ENCODE measurements at places on chromosomes 2 and 18.

GRCh38 chr2:204853905-204854304, 308.6 kb downstream of the PARD3B start:
- no peak for DNase-seq

- DNase-seq: no peak
These were observed 185.0 kb downstream of the DOK6 start for GRCh38 chr18:69585696-69586095.

GRCh38 chr2:119485336-119486110, 38.8 kb downstream of the SCTR start:
- no peak for DNase-seq

- no peak for DNase-seq
These were observed 86.0 kb downstream of the ABCA12 start for GRCh38 chr2:215052404-215052803.

DNA sequence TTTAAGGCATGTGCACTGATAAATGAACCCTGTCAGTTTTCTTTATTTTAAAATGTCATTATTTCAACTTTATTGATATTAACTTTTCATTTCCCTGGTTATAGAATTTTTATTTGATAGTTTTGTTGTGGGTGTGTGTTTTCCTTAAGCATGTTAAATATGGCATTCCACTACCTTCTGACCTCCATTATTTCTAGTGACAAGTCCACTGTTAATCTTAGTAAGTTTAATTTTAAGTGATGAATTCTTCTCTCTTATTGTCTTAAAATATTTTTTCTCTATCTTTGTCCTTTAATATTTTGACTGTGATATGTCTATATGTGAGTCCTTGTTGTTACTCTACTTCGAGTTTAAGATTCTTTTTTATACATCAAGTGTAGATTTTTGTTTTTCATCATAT, 685.7 kb downstream of the GALR1 start:
- DNase-seq: no peak

- no peak for DNase-seq
These were observed 28.6 kb upstream of the DAPL1 start for GRCh38 chr2:158766524-158766923.

GRCh38 chr18:8165095-8165494, 444.1 kb upstream of the RAB12 start:
- DNase-seq: no peak

GRCh38 chr2:44741507-44741906, 200.0 kb upstream of the SIX3 start:
- no peak for DNase-seq

GRCh38 chr2:43437363-43437762, 158.5 kb downstream of the THADA start:
- no peak for DNase-seq

DNA sequence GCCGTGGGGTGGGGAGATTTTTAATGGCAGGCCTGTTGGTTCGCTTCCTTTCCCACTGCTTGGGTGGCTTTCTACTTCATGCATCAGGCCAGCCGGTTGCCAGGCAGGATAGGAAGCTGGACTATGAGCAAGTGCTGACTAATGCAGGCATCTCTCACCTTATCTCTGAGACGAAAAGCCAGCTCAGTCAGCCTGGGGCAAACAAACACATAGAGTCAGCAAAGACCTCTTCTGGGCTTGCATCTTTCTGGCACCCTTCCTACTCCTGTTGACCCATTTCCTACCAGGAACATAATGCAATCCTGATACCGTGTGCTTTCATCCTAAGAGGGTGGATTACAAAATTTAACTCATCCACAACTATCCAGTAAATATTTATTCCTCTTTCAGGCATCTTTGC, 416.6 kb upstream of the MEX3C start:
- DNase-seq: no peak

GRCh38 chr2:1755436-1756191, 11.3 kb upstream of the PXDN start:
- no peak for DNase-seq

GRCh38 chr2:174611006-174611405, 13.4 kb upstream of the WIPF1 start:
- DNase-seq: no peak

DNA sequence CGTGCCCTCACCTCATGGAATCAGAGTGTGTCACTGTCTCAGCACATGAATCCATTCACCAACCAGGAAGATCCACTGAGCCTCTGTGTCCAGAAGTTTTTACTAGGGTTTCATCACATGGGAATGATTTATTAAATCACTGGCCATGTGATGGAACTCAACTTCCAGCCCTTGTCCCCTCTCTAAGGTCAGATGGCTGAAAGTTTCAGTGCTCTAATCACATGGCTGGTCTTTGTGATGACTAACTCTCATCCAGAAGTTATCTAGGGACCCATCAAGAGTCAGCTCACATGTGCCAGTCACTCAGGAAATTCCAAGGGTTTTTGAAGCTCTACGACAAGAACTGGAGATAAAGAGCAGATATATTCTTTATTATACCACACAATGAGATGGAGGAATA, 140.5 kb upstream of the GYPC start:
- no peak for DNase-seq

- no peak for DNase-seq
These were observed 34.9 kb downstream of the FEZ2 start for GRCh38 chr2:36562973-36563532.

- DNase-seq: no peak
These were observed 145.4 kb upstream of the PIK3C3 start for GRCh38 chr18:41809652-41810051.

DNA sequence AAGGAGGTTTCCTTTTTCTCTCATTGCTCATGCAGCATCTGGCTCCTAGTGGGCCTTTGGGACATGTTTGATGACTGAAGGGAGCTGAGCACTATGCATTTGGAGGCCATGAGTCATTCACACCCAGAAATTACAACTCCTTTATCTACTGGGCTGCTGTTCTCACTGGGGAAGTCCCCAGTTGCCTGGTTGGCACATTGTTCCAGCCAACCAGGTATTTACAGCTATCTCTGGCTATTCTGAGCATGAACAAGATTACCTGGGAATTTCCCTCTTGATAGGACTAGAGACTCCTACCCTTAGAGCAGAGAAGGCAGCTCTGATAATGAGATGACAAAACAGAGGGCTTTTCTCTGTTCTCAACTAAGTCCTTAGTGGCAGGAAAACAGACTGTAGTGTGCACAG, 206.5 kb downstream of the SETBP1 start:
- no peak for DNase-seq

DNA sequence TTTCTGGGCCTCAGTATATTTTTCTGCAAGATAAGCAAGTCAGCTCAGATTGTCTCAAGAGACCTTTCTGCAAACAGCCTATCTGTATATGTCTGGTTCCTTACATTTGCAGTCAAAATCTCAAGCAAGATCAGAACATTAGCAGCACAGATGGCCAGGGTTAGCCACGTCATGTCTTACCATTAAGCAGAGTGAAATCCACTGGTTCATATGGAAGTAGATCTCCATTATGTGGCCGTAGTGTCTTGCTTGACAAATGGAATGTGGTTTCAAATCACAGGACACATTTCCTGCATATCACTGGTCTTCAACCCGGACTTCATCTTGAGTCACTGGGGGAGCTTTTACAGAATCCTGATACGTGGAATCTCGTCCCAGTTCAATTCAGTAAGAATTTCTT, 500.2 kb downstream of the FBXO15 start:
- DNase-seq: no peak

- DNase-seq: no peak
These were observed 81.6 kb downstream of the FBXO15 start for GRCh38 chr18:74066018-74066417.

DNA sequence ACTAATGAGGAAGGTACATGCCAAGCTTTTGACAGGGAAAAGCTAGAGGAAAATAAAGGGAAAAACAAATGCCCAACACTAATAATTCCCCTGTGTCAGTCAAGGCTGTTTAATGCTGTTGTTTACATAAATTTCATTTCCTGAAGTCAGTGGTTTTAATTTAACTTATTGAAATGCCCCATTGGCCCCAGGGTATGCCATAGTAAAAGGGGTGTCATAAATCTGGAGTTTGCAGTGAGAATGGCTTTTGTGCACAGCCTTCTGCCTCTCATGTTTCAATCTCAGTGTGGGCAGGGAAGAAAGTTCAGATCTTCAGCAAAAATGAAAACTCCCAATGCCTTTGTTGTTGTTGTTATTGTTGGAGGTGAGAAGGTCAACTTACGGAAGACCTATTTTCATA, 550.1 kb upstream of the DCC start:
- DNase-seq: no peak

- DNase-seq: no peak
These were observed 748.9 kb upstream of the NXPH2 start for GRCh38 chr2:139529080-139529479.

- DNase-seq: no peak
These were observed 75.3 kb upstream of the DLX2 start for GRCh38 chr2:172177996-172178395.

DNA sequence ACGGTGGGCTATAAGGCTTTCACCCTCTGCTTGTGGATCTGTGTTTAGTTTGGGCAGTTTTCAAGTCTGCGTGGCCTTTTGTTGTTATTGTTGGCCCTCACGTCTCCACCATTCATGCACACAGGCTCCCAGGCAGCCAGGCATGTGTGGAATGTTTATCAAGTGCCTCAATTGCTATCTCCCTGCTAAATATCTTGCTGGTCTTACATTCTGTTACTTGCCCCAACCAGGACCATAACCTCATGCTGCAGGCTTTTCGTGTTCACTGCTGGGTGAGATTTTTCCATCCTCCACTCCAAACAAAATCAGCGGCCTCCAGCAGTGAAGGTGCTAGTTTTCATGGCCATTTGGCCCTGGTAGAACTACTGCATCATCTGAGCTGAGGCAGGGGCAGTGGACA, 63.0 kb upstream of the DSC1 start:
- no peak for DNase-seq

DNA sequence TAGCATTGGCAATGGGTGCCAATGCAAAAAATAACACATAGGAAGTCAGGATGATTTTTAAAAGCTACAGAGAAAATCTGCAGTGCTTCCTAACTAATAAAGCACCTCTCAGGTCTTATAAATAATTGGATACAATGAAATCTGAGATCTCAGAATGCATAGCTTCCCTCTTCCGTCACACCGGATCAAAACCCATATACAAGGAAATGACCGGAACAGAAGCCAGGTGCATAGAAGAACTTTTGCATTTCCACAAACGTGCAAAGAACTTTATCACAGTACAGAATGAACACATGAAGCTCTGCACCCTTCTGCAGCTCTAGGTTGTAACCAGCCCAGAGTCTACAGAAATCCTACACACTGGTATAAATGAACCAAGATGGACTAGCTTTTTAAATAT, 145.4 kb downstream of the TCF4 start:
- no peak for DNase-seq

- DNase-seq: no peak
These were observed 38.3 kb upstream of the RMDN2 start for GRCh38 chr2:37886745-37887144.

- DNase-seq: no peak
These were observed 669 bp upstream of the PIKFYVE start for GRCh38 chr2:208265371-208265800.

DNA sequence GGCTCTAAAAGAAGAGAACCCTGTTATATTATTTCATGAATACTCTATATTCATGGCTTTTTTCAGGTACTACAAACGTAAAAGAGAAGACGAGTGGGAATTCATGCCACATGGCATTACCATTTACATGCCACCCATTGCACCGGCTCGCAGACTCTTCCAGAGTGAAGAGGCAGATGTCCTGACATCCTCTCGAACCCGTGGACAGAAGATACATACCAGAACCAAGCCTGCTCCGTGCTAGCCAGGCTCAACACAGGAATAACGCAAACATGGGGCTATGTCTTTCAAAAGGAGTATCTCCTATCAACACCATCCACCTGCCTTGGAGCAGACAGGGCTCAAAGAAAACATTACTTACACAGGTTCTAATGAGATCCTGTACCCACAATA, 168.8 kb downstream of the THADA start:
- no peak for DNase-seq

DNA sequence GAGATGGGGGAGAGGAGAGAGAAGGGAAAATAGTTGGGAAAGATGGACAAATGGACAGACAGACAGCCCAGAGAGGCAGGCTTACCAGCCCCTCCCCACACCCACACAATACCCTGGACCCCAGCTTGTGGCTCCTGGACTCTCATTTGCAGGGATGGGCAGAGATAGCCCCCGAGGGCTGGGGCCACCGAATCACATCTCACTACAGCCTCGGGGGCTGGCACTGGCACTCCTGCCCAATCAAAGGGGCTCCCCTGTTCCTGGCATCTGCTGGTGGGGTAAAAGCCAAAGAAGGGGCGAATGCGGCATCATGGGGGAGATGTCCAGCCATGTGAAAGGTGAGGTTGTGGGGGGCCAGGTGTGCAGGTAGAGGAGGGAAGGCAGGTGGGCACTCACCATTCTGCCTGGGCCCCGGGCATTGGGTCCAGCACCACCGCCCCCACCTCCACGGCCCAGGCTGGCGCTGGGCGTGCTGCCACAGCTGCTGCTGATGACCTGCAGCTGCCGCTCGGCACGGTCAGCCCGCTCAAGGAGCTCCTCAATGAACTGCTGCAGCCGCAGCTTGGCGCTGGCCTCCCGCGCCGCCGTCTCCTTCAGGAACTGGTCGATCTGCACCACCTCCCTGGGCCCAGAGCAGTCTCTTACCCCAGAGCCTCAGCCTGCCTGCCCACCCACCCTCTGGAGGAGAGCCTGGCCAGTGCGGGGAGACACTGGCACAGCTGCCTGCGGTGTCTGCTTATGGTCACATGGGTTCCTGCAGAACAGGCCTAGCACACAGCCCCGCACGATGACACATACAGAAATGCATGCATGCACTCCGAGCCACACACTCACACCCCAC, 18.0 kb downstream of the FBXO41 start:
- DNase-seq: no peak

GRCh38 chr2:44218771-44219170, 50.1 kb downstream of the PPM1B start:
- no peak for DNase-seq

DNA sequence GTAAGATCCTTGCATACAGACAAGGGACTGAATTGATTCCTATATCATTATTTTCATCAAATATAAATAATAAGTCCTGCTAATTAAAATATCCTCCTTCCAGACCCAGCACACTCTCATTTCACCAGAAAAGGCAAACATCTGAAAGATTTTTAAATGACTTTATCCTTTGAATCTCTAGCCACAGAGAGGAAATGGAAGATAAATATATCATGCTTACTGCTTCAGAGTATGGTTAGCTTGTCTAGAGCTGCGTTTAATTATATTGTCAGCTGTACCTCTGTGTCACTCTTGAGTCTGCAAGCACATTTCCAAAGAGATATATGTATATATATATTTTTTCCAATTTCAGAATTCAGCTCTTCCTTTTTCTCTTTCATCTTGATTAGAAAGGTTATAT, 232.7 kb downstream of the TRIB2 start:
- DNase-seq: no peak

DNA sequence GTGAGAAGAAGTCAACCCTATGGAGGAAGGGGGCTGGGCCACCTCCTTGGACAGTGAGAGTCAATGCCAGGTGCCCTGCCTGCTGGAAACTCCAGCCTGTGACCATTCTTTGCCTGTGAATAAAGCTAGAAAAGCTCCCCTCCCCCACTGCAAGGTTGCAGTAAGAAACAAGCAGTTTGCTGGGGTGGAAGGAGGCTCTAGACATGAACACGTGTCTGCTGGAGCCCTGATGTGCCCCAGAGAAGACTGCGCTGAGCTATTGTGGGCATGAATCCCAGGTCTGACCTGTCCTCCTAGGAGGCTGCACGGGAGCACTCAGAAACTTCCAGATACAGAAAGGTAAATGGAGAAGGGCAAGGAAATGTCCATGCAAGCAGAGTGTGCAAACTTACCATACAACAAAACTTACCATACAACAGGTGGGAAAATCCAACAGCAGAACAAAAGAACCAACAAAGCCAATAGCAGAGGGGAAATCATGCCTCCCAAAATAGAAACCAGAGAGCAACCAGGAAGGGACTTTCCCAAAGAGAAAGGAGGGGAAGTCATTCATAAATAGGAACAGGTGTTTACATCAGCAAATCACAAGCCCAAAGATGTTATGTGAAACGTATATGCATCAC, 278.7 kb downstream of the BCL2 start:
- DNase-seq: no peak

All from NCI-H1105 (cell line).